ENCODE measurements at places on chromosomes 2 and 18.

- DNase-seq = no peak
Observed at GRCh38 chr2:41722668-41723369, 325.0 kb upstream of the PKDCC start.

GRCh38 chr2:172425336-172425735, 2.0 kb upstream of the ITGA6 start:
- no peak for DNase-seq

- DNase-seq = no peak
Observed at GRCh38 chr18:59455728-59456276, 96.7 kb upstream of the LMAN1 start.

GRCh38 chr18:30106356-30106755, 936.2 kb downstream of the DSC3 start:
- DNase-seq = no peak

GRCh38 chr2:164696634-164697033, 75.4 kb upstream of the GRB14 start:
- no peak for DNase-seq

- no peak for DNase-seq
Observed at GRCh38 chr2:205401511-205401910, 280.8 kb upstream of the NRP2 start.

DNA sequence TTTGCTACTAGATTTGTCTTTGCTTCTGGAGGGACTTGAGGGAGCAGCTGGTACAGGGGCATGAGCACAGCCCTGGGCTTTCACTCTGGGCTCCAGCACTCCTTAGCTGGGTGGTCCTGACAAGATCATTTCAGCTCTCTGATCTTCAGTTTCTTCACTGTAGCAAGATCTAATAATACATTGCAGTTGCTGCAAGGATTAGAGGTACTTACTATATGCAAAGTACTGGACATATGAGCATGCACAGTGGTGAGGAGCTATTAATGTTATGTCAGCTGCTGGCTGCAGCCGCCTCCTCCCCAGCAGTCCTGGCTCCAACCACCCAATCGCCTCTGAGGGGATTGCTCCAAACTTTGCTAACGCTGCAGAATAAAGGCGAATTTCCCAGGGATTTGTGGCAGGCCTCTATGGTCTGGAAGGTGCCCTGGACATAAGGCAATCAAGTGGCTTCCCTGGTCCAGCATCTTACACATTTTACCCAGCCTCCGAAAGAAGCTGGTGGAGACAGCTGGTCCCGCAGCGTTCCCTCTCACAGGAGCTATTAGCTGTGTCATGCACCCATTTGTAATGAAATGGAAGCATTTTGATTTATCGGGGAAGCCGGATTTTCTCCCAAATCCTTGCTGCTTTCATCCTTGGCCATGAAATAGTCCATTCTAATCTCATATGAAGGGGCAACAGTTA, 96.7 kb downstream of the RHOB start:
- DNase-seq = no peak

- no peak for DNase-seq
Observed at GRCh38 chr18:41576643-41577042, 378.4 kb upstream of the PIK3C3 start.

GRCh38 chr18:50870138-50870845, 8.6 kb upstream of the ME2 start:
- DNase-seq = no peak

DNA sequence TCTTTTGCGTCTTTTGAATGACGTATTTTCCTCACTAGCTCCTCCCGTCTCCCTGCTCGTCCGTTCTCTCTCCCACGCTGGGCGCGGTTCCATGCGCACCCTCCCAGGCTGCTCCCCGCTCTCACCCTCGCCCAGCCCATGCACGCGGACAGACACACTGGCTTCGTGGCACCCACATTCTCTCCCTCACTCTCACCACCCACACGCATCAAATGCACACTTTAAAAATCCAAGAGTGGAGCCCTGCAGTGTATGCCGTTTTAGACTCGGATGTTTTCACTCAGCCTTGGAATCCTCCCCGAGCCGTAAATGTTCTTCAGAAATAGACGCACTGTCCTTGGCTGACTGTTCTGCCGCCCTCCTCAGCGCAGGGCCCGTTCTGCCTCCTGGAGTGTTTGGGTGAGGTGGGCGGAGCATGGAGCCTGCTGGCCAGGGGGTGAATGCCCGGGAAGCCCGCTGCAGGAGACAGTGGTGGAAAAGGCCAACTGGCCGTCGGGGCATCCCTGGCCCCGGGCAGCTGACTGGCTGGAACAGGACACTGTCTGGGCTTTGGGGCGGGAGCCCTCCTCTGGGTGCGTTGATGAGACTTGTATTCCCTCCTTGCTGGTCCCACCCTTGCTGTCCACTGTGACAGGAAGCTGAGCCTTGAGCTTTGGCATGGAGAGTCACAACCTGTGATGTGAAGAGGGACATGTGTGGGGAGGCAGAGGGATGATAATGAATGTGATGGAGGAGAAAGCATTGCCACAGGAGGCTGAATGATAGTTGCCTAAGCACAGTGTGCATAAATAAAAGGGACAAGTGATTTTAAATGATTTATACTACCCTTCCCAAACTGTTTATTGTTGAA, 35.4 kb upstream of the LYPD6B start:
- DNase-seq = no peak

DNA sequence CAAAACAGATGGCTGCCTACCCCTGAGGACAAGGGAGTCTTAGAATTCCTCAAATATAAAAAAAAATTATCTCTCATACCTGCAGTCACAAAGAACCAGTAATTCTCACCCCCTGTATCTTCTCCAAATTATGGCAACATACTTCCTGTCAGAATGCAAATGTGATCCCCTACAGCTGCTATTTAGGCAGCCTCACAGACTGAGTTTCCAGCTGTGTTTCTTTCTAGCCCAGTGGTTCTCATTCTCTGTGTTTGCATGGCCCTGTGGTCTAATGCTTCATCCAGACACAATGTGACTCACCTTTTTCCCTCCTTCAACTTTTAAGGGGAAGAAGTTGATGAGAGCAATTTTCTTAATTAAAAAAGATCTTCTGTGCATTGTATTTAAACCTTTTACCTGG, 726.3 kb downstream of the TSN start:
- DNase-seq = no peak

GRCh38 chr18:13546638-13547037, 179.7 kb downstream of the FAM210A start:
- no peak for DNase-seq

- no peak for DNase-seq
Observed at GRCh38 chr18:24386681-24387080, 10.9 kb downstream of the OSBPL1A start.

DNA sequence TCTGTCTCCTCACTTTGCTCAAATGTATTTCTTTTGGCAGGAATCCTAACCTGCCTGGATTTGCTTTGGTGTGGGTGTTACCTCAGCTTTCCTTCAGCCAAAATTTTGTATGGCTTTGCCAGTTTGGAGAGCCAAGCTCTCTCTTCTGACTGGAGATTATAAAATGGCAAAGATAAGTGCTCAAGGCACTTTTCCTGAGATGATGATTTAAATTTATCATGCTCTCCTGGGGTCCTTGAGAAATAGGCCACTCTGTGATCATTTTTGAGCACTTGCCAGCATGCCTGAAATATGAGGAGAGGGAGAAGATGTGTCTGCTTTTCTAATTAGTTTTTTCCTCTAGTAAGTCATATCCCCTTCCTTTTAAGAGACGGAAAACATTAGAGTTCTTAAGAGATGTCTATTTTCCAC, 683.0 kb downstream of the SLC4A3 start:
- DNase-seq = no peak

- no peak for DNase-seq
Observed at GRCh38 chr18:3163968-3164367, 55.8 kb downstream of the MYOM1 start.

- no peak for DNase-seq
Observed at GRCh38 chr2:222290736-222291484, 7.9 kb downstream of the PAX3 start.

DNA sequence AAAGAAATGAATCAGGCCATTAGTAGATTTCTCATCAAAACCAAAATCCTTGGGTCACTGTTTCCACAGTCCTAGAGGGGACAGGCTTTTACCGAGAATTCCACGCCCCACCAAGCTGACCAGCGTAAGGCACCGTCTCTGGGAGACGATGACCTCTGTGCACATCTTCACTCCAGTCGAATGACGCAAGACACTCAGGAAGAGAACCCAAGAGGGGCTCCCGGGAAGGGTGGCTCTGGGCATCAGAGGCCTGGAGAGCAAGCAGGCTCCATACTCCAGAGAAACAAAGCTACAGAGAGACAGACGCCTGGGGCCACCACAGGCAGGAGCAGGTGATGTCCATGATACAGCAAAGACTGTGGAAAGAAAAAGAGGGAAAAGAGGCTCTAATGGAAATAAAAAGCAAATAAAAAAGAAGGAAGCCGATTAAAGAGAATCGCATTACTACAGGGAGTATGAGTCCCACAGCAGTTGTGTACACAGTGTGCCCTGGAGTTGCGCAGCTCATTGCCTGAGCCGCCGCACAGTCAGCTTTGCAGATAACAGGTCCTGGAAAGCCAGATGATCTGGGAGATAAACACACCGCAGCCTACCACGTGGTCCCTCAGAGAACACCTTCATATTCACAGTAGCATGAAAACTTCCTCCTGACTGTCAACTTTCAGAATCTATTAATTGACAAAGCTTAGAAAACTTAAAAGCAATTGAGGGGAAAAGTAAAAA, 572.7 kb upstream of the SALL3 start:
- no peak for DNase-seq

DNA sequence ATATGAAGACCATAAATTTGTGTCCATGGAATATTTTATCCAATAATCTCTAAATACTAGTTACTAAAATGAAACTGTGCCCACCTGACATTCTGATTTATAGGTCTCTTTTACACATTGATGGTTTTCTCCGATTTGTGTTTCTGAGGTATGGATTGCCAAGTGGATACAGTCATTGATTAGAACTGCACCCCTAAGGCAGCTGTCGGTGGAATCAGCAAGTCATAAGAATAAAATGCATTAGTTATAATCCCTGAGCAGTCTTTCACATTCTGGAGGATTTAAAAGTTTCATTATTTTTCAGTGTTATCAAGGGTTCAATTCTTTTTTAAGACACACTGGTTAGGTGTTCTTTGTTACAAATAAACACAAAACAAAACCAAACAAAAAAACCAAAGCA, 6.0 kb downstream of the CAVIN2 start:
- DNase-seq = no peak

DNA sequence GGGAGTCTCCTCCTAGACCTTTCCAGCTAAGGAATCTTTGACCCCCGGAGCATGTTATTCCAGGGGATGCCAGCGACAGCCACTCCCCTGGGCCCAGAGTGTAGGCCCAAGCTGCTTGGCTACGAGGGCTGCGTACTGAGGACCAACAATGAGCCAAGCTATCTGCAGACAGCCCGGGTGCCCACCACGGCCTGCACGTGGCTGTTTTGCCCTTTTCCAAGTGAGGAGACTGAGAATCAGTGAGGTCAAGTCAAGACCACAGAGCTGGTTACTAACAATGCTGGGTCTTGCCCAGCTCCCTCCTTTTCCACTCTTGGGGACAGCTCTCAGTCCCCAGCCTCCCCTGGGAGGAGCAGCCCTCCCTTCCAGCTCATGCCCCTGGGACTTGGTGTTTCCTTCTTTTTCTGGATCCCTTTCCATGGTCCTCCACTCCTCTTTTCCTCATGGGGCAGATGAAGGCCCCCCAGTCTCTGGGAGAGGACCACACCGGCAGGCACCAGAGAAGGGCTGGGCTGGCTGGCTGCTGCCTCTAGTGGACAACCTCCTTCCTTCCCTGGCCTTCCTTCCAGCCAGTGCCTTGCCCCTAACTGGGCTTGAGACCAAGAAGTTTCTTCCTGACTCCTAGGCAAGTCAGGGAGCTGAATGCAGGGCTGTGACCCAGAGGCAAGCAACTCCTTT, 550 bp upstream of the MALL start:
- DNase-seq = no peak

DNA sequence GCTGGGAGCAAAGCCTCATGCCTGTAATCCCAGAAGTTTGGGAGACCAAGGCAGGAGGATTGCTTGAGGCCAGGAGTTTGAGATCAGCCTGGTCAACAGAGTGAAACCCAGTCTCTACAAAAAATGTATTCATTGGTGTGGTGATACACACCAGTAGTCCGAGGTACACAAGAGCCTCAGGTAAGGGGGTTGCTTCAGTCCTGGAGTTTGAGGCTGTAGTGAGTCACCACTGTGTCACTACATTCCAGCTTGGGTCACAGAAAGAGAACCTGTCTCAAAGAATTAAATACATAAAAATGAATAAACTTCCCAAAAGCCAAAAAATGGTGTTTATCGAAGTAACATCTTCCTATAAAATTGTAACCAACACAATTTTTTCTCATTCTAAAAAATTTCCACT, 568.1 kb upstream of the LINC00305 start:
- DNase-seq = no peak

DNA sequence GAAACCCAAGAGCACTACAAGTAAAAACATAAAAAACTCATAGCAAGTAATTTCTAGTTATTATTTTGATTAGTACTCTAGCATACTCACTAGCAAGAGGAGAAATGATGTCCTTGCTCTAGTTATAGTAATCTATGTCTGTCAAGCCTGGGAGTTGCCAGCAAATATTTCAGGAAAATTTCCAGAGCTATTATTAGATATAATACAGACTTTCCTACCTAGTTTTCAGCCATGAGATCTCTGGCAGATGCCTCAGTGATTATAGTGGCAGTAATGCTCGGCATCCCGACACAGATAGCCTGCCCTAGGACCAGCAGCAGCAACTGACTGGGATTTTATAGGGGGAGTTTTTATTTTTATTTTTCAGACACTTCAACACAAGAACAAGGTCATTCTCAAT, 224.4 kb downstream of the ZNF385B start:
- no peak for DNase-seq

DNA sequence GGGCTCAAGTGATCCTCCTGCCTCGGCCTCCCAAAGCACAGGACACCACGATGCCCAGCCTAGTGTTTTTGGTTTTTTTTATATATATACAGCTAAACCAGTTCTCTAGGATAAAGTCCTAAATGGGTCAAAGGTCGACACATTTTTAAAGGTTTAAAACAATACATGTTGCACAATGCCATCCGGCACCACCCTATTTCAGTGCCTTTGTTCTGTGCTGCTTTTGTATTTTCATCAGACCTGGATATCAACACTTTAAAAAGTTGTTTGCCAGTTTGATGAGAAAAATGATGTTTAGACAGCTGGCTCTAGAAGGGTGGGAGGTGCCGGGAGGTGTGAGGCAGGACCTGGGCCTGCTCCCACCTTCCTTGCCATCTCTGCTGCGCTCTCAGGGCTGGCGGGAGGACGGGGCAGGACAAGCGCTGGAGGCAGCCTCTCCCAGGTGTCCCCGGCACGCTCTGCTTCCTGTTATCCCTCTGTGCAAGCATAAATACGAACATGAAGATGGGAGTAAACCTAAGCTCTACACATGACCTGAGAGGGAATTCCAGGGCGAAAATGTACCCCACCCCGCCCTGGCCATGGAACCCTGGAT, 103.7 kb downstream of the HS6ST1 start:
- no peak for DNase-seq

DNA sequence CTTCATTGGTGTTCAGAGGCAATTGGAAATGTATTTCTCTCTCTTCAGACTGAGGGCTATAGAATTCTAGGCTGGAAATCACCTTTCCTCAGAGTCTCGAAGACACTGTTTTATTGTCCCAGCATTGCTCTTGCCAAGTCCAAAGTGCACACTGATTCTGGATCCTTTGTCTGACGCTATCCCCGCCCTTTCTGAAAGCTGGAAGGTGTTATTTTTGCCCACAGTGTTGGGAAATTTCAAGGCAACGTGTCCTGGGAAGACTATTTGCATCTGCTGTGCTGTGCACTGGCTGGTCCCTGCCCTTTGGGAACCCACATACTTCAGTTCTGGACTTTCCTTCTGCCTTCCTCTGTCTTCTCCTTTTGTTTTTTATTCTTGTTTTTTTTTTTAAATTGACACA, 190.8 kb downstream of the SH3BP4 start:
- DNase-seq = no peak

All from activated CD4-positive, alpha-beta T cell treated with anti-CD3 and anti-CD28 coated beads for 4 hours (primary cell).